Common myeloid progenitor, CD34-positive (primary cell): ENCODE measurements at places on chromosomes 4 and X.

GRCh38 chr4:89733946-89734345 is 103.0 kb downstream of the SNCA start:
- DNase-seq, result no peak

- DNase-seq, result no peak
These were observed 9.9 kb upstream of the SLC25A6 start for GRCh38 chrX:1401611-1402430.

DNA sequence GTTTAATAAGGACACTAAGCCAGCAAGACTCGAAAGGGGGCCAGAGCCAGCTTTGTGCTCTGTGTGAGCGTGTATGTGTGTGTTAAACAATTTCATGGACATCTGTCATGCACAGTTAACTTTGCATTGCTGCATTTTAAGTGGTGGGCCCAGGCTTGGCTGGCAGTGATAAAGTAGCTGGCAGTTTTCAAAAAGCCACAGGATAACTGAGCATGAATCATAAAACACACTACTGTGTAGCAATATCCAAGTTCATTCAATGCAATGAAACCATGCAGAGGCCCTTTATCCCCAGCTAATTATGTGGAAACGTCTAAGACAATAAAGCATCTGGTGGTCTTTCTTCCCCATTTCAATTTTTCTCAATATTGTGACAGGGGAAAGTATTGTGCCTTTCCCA is 132.9 kb downstream of the NKX6-1 start:
- DNase-seq, result no peak

DNA sequence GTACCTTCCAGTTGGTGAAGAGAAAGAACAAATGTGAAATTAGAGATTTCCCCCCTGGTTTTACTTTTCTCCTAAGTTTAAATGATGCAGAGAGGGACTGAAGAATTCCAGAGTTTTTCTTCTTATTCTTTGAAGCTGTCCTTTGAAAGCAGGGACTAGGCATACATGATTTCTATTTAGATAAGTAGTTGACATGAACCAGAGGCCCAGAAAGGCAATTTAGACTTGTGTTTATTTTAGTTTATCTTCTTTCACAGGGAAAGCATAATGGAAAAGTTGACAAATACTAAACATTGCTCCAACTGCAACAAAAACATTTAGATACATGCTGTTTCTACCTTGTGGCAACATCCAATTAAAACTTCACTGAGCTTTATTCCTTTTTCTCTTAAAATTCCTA is 32.0 kb downstream of the PTPN13 start:
- no peak for DNase-seq

DNA sequence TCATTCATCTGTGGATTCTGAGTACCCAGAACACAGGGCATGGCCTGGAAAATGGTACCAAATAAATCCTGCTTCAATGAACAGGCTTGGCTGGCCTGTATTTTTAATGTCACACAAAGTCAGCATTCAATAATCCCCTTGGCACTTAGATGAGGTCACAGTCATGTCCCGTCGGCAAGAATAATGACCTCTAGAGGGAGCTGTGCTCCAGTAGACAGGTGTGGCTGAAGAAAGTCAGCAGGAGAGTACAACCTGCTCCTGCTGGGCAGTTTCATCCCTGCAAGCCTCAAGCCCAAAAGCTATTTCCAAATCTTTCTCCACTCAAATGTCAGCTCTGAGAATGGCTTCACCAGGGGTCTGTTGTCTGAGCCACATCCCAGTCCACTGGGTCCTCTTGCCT is 404.0 kb upstream of the F9 start:
- peak; percentile 65 for DNase-seq

- DNase-seq, result no peak
These were observed 65.5 kb upstream of the HS3ST1 start for GRCh38 chr4:11494232-11494631.

GRCh38 chr4:99205153-99205979 is 13.7 kb downstream of the ADH6 start:
- no peak for DNase-seq

- DNase-seq, result no peak
These were observed 250.4 kb downstream of the PTTG2 start for GRCh38 chr4:38210396-38211114.
